ENCODE measurements at places on chromosomes 2 and 18.

GRCh38 chr18:69622961-69623360, 222.3 kb downstream of the DOK6 start:
- no peak for DNase-seq

DNA sequence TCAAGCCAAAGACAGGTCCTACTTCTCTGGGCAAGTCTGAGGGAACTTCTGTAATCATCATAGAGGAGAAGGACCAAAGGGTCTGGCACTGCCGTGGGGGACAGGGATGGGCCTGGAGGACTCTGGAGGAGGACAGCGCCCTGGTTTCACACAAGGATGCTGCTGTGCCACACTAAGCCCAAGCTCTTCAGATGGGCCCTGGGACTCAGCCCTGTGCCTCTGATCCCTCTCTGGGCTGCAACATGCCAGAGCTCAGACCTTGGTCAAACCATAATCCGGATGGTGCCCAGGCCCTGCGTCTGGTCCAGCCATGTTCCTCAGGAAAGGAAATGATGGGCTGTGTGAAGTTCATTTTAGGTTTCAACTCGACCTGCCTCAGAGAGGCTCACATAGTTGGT, 222.0 kb upstream of the COPS8 start:
- no peak for DNase-seq

GRCh38 chr2:30354150-30354549, 92.9 kb upstream of the LCLAT1 start:
- no peak for DNase-seq

DNA sequence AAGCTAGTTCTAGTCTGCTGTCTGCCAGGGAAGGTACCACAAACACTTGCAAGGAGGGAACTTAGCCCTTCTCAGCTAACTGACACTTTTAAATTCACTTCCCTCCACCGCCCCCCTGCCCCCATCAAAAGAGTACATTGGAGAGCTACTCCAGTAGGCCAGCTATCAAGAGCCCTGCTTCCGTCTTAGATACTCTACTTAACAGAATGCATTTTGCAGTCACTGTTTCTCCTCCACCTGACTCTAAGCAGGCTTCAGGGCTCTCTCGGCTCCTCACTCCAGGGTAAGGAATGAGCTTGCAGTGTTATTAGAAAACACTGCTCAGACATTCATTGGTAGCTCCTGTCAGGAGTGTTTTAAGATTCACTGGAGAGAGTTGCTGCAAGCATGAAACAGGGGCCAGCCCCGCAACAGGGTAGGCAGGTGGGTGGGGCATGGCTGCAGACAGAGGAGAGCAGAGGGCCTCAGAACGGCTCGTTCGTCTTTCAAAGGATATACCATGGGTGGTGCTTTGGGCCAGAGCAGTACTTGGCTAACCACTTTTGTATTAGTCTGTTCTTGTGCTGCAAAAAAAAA, 35.3 kb upstream of the PDCL3 start:
- DNase-seq: no peak

- DNase-seq: no peak
Measured at GRCh38 chr2:25838152-25838756, 40.0 kb downstream of the ASXL2 start.

GRCh38 chr2:96737831-96738230, 2.0 kb downstream of the LMAN2L start:
- no peak for DNase-seq

DNA sequence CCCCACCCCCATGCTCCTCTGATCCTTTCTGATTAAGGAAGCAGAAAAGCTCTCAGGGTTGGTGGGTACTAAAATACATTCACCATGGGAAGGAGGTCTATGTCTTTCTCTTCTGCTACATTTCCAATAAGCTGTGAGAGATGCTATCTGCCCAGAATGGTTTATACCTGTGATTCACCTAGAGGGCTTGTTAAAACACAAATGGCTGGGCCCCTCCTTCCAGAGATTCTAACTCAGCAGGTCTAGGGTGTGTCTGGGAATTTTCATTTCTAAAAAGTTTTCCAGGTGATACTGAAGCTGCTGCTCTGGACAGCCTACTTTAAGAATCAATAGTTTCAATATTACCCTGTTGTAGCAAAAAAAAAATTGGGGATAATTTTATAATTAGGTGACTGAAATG, 772.2 kb upstream of the ZEB2 start:
- no peak for DNase-seq

DNA sequence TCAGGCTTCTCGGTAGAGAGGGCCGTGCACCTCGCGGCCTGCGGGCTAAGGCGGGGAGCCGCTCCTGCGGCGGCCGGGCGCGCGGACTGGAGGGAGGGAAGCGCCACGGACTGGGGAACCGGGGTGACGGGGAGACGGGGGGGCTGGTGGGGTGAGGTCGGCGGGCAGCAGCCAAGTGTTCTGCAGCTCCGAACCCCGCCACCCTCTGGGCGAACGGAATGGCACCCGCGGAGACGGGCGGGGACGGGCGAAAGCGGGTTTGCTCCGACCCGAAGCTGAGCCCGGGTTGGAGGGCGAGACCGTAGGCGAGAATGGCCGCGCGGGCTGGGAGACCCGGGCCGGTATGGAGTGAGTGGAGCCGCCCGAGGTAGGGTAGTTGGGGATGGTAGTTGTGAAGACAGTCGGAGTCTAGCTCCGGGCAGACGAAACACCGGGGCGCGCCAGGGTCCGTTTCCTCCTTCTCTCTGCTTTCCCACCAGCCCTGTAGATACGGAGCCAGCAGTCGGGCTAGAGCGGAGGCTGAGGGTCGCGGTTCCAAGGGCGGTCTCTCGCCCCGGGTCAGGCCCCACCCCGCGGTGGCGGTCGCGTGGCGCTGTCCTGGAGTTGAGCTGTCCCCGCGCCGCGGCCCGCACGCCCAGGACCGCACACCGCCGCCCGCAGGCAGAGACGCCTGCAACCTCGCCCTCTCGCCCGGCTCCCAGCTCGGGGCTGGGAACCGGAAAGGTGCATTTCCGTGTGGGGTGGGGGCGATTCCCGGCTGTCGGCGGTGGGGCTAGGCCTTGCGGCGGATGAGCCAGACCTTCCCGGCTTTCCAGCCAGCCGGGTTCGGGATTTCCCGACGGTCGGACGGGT, 160.3 kb upstream of the SIX2 start:
- DNase-seq: no peak

DNA sequence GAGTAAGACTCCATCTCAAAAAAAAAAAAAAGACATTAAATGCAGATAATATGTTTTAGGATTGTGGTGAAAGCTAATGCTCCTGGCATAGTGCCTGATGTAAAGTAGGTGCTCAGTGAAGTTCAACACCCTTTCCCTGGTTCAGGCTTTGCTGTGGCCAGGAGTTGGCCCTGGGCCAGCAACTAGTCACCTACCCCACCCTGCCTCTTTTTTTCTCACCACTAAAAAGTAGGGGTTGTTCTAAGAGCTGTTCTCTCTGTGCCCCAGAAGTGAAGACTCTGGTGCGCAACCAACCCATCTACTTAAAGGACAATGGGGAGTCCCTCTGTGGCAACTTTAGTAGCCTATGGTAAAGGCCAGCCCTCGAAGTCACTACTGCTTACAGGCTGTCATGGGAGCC, 75.9 kb downstream of the DNMT3A start:
- DNase-seq: no peak

- no peak for DNase-seq
Measured at GRCh38 chr2:159164457-159164911, 122.0 kb downstream of the WDSUB1 start.
